ENCODE measurements at places on chromosomes 16 and 17. TPM values are rescaled to one million over a fixed set of nuclear protein-coding genes. Genes with fewer than 3 reads are reported as not detected.

The TMIGD1 gene
- not detected for total RNA-seq

DNA sequence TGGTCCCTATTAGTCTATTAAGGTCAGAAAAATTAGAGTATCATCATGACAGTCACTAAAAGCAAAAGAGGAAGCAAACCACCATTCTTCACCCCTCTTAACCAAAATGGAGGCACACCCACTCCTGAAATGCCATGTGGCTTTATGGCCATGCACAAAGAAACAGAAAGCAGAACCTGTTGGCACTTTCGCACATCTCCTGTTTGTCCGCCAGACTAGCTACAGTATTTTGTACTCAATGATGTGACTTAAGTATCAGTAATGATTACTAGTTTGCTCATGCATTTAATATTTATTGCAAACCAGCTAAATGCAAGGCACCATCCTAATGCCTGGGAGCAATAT lies 70.2 kb upstream of the GNAO1 start:
- DNase-seq = no peak

The C17orf50 gene
- not detected for total RNA-seq

The SLC9A5 gene
- 1.2 TPM for total RNA-seq

DNA sequence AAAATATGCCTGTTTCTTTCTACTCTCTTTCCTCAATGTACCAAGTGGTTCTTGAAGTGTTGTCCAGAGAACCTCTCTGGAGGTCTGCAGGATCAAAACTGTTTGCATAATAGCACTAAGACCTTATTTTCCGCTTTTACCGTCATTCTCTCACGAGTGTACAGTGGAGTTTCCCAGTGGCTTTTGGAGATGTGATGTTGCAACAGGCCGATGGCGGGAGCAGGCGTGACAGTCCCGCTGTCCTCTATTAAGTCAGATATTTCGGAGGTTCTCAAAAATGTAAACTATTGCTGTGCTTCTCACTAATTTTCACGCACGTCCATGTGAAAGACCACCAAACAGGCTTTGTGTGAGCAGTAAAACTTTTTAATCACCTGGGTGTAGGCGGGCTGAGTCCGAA lies 8.3 kb upstream of the GPRC5B start:
- no peak for DNase-seq

Data from dermis blood vessel endothelial cell (primary cell).